ENCODE measurements at places on chromosomes 1 and 21.

DNA sequence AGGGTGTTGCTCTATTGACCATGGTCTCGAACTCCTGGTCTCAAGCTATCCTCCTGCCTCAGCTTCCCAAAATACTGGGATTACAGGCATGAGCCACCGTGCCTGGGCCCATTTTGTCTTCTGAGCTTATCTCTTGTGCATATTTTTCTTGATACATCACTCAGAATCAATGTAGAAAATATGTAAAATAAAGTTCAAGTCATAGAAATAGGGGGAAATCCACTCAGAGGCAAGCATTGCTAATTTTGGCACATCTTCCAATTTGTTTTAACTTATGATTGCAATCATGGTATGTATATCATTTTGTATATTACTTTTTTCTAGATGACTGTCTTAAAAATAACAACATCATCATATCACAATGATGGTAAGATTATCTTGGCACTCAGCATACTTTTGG is 21.6 kb downstream of the RIT1 start:
- no peak for DNase-seq

DNA sequence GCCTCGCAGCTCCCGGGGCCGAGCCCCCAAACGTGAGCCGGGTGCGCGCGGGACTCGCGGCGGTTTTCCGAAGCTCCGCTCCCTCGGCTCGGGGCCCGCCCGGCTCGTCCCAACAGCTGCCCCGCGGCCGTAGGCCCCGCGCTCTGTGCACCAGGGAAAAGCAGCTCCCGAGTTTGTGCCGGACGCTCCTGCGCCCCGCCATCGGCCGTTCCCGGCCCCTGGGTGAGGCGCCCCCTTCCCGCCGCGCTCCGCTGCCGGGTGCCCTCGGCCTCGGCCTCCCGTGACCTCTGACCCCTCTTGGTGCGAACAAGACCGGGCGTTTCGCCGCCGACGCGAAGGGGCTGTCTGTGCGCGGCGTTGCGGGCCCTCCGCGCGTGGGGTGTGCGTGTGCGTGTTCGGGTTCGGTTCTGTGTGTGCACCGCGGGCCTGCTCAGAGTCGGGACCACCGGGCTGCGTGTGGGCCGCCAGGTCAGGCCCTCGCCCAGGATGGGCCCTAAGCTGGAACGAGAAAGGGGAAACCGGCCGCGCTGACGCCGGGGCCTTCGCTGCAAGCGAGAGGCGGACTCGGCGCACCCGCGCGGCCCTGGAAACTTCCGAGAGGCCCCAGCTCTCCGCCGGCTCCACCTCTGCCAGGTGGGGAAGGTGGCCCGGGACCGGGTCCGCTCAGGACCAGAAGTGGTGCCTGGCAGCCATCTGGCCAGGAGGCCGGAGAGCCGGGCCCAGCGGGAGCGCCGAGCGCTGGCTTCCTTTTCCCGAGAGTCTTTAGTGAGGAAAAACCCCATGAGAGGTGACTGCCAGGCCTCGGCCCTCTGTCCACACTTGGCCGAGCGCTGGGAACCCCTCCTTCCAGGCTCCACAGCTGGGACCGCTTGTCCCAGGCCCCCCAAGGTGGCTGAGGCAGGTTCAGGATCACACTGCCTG is 1.9 kb downstream of the PRDM16 start:
- DNase-seq: no peak

DNA sequence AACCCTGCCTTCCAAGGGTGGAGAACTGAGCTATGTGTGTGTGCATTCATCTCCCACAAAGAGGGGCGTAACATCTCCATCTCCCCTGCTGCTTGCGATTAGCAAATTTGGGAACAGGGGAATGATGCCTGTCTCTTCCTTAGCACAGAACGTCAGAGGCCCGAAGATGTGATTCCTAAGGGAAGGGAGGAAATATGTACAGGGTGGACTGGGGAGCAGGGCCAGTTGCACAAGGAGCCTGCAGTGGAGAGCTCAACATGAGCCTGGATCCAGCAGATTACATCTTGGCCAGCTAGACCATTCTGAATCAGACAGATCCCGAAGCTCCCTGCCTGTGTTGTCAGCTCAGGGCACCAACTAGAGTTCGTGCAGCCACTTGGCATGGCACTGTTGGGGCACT is 118.1 kb downstream of the NGF start:
- no peak for DNase-seq

- no peak for DNase-seq
Measured at GRCh38 chr1:237975903-237976302, 85.2 kb upstream of the ZP4 start.

DNA sequence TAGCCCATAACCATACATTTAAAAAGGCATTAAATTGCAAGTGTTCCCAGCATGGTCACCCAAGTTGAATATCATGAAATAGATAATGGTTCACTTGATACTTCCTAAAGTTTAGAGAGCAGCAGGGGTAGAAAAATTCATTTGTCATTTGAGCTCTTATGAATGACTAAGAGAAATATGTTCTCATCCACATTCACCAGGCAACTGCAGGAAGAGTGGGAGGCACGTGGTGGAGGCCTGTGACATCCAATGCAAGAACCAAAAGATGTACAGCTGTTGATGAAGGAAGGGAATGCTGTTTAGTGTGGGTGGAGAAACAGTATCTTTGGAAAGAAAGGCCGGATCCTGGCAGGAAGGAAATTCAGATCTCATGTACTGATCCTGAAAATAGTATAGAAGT is 473.1 kb downstream of the ADGRL2 start:
- no peak for DNase-seq

GRCh38 chr1:89347296-89347695 is 16.6 kb upstream of the GBP6 start:
- no peak for DNase-seq

GRCh38 chr1:178382372-178382771 is 114.4 kb downstream of the CLEC20A start:
- DNase-seq: no peak

GRCh38 chr1:81424061-81424460 is 376.7 kb upstream of the ADGRL2 start:
- DNase-seq: no peak

GRCh38 chr1:87135329-87135712 is 193.4 kb upstream of the LMO4 start:
- DNase-seq: no peak

DNA sequence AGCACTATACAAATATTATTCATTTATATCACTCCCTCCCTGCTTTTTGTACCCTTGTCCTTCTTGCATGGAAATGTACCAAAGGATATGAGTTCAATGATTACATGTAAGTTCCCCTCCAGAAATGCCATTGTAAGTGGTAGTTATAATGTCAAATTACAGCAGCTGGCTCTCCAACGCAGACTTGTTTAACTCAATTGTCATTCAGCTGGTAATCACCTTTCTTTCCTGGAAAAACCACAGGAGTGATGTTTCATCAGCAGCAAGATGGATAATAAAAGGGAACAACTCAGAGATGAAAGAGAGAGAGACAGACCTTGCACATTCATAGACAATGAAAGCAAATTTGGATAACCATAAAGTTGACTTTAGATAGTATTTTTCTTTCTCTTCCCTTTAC is 578.6 kb upstream of the PBX1 start:
- DNase-seq: no peak

DNA sequence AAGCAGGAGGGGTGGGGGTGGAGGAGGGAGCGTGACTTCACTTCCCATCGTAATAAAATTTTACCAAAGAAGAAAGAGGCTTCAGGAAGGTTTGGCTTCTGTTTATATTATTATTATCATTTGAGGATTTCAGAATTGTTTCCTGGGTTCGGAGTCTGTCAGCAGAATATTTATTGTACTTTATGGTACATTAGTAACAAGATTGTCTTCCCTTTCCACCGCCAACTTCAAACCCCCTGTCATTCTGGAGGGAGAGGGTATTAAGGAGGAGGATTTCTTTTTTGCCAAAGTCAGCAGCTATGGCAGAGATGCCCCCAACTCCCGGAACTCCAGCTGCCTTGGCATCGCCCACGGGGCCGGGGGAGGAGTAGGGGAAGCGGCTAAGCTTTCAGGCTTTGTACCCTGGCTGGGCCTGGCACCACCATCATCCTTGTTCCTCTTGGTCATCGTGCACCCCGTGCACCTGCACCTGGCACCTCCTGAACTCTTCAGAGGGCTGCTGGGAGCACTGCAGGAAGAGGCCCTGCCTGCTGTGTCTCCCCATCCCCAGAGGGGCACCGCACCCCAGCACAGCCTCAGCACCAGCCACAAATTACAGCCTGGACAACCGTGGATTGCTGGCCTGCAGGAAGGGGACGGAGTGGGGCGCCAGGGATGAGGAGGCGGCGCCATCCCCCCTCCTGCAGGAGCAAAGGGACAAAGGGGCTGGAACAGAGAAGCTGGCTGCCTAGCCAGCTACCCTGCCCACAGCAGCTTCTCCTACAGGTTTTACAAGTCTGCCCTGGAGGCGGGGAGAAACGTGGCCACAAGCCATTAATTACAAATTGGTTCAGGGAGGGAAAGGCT is 24.0 kb upstream of the PAX7 start:
- no peak for DNase-seq

DNA sequence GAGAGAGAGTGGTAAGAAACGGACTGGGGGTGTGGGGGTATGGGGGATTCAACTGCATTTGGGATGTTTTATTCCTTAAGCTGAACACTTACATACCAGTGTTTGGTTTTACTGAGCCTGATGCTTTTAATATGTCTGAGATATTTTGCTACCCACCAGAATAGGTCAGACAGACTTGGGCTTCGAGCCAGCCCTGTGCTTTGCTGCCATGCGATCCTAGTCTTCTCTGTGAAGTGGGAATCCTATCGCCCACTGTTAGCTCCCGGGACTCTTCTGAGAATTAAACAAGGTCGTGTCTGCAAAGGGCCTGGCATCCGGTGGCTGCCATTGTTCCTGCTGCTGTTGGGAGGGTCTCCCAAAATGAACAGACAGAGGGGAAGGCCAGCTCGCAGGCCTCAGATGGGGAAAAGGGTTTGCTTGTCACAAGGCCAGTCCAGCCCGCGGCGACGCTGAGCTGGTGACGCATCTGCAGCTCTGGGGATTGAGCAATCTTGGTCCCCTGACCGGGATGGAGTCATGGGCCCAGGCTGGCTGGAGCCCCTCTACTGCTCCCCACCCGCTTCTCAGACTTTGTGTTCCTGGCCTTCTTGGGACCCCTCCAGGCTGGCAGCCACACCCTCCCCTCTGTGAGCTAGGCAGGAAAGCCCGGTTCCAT is 26.9 kb upstream of the ECE1 start:
- no peak for DNase-seq

DNA sequence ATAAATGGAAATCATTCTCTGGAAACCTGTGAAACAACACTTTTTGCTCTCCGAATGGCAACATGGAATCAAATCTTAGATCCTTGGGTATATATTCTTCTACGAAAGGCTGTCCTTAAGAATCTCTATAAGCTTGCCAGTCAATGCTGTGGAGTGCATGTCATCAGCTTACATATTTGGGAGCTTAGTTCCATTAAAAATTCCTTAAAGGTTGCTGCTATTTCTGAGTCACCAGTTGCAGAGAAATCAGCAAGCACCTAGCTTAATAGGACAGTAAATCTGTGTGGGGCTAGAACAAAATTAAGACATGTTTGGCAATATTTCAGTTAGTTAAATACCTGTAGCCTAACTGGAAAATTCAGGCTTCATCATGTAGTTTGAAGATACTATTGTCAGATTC is 45.7 kb downstream of the PTGFR start:
- no peak for DNase-seq

- no peak for DNase-seq
Measured at GRCh38 chr1:213939888-213940287, 47.9 kb upstream of the PROX1 start.

DNA sequence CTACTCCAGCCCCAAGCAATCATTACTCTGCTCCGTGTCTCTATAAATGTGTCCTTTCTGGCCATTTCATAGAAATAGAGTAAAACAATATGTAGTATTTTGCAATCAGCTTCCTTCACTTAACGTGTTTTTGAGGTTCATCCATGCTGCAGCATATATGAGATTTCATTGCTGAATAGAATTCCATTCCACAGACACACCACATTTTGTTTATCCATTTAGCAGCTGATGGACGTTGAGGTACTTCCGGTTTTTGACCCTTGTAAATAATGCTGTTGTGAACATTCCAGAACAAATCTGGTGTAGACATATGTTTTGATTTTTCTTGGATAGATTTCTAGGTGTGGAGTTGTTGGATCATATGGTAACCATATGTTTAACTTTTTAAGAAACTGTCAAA is 30.7 kb downstream of the ADAM30 start:
- no peak for DNase-seq

DNA sequence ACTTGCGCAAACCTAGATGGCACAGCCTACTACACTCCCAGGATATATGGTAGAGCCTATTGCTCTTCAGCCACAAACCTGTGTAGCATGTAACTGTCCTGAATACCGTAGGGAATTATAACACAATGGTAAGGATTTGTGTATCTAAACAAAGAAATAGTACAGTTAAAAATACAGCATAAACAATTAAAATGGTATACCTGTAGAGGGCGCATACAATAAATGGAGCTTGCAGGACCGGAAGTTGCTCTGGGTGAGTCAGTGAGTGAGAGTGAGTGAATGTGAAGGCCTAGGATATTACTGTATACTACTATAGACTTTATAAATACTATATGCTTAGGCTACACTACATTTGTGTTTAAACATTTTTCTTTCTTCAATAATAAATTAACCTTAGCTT is 99.3 kb downstream of the PLD5 start:
- DNase-seq: no peak

- DNase-seq: peak; percentile 16
Measured at GRCh38 chr1:23013657-23014056, 2.0 kb downstream of the TEX46 start.

DNA sequence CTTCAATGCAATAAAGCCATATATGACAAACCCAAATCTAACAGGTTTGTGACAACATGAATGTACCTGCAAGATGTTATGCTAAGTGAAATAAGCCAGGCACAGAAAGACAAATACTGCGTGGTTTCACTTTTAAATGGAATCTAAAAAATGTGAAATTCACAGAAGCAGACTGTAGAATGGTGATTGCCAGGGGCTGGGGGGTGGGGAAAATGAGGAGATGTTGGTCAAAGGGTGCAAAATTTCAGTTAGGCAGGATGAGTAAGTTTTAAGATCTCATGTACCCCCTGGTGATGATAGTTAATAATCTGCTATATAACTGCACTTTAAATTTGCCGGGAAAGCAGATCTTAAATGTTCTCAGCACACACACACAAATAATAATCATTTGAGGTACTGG is 160.5 kb downstream of the PTBP2 start:
- DNase-seq: no peak

DNA sequence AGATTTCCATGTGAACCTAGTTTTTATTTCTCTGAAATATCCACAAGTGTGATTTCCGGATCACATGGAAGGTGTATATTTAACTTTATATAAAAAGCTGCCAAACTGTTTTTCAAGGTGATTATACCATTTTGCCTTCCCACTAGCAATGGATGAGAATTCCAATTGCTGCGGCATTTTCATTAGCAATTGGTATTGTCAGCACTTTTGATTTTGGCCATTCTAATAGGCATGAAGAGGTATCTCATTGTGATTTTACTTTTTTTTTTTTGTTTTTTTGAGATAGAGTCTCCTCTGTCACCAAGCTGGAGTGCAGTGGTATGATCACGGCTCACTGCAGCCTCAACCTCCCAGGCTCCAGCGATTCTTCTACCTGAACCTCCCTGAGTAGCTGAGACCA is 5.0 kb upstream of the CYB5R1 start:
- DNase-seq: no peak

All from urothelium cell line (cell line).